Glomerular endothelial cell (primary cell): ENCODE measurements at places on chromosomes 7 and 10.
A peak's percentile ranks its signal among the peaks of the same experiment; 100 is the strongest.

GRCh38 chr10:58517081-58517480, 4.4 kb downstream of the BICC1 start:
- no peak for DNase-seq

DNA sequence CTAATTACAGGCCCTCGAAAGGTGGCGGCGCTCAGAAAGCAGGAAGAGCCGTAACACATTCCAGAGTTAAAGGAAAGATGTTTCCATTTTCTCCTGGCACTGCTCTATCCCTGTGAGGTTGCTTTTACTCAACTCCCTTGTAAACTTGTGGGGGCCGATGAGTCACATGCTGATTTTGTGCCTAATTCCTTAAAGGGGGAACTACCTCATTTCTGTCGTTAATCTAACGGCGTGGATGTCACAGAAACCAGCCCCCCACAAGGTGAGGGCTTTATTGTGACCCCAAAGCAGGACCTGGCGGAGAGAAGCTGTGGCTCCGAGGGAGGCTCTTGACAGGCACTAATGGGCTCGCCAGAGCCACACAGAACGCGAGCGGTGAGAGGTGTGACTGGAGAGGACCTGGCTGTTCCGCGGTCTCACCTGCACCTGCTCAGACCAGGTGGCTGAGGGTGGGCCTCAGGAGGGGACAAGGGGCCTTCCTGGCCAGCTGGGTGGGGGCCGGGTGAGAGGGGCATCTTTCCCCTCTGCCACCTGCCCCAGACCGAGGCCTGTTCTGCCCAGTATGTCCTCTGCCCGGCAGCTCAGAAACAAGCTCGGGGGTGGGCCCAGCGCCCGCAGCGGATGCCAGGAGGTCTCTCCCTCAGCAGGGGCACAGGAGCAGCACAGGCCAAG, 50.9 kb downstream of the CALML3 start:
- DNase-seq: no peak

DNA sequence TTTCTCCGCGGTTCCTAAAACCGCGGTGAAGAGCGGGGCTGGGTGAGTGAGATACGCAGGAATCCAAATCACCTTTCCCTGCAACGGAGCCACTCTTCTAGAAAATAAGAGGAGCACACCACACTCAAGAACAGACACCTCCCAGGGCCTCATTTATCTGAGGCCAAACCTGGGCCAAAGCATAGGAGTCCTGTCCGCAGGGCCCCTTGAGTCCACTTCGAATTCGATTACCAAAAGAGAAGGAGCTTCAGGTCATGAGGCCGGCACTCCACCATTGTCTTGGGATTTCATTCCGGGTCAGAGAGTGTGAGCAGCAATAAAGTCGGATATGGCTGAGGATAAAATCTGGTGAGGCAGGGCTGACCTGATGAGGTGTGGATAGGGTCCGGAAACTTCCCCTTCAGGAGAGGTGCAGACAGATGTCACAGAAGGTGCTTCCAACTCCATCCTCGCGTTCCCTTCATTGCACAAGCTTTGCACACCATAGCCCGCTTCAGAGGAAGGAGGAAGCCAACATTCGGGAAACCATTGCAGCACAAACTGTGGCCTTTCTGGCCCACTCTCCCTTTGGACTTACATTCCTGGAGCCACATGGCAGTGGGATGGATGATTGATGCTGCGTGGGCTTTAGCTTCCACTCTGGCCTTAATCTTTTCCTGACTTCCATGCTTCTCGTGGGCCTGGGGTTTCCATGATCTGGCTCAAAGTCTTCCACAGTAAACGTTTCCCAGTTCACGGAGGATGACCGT, 27.2 kb upstream of the ZNF273 start:
- no peak for DNase-seq

DNA sequence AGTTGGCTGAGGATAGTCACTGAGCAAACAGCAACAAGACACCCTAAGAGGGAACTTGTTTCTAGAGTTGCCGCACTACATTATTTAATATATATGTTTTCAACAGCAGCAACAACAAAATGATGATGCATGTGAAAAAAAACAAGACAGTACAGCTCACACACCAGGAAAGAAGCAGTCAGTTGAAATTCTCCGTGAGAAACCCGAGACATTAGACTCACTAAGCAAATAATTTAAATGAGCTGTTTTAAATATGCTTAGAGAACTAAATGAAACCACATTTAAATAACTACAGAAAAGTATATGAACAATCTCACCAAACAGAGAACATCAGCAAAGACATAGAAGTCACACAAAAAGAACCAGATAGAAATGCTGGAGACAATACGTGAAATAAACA, 426.3 kb upstream of the PFKP start:
- no peak for DNase-seq

DNA sequence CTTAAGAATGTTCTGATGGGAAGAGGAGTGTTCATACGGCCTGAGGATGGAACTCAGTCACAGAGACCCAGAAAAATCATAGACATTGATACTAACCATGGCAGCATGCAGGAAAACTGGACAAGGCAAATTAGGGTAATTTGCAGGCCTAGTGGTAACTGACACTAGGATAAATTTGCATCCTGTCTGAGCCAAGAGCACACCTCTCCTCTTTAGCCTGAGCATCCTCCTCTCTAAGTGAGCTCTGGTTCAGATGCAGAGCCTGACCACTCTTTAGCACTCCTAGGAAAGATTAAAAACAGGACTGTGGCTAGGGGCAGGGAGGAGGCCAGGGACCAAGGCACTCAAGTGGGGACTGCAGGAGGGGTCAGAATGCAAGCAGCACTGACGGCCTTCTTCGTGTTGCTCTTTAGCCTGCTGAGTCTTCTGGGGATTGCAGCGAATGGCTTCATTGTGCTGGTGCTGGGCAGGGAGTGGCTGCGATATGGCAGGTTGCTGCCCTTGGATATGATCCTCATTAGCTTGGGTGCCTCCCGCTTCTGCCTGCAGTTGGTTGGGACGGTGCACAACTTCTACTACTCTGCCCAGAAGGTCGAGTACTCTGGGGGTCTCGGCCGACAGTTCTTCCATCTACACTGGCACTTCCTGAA, at the start of gene TAS2R41:
Gene TAS2R41 (plus strand): TSS at position 373 of the 650 bp plus-strand sequence. CDS start 0 bp downstream, at position 373.
- no peak for DNase-seq

DNA sequence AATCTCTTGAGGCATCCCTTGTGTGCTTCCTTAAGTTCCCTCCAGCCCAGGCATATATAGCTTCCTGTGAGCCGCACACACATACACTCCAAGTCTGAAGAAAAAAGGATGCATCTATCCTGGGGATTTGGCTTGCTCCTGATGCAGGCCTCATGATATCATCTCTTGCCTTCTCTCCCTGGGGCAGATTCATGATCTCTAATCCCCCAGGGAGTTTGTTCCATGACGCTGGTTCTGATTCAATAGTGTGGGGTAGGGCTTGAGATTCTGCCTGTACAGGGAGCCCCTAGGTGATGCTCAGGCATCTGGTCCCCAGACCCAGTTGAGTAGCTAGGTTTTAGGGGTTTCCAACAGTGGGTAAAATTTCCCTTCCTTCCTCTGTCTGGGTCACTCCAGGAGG, 1.5 kb downstream of the PON1 start:
- DNase-seq: no peak

DNA sequence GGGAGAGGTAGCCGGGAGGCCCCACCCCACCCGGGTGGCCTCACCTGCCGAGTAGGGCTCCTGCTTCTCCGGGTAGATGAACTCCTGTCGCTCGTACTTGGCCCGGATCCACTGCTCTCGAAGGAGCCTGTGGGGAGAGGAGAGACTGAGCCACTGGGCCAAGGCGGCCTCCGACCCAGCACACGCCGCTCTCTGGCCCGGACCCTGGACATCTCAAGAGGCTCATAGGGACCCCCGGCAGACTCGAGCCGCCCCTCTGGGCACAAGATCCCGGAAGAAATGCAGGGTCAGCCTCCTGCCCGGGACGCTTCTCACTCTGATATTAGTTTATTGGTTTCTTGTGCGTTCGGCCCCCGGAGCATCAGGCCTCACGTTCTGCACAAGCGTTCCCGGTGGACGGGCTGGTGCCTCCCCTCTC, 34.5 kb downstream of the ADAP1 start:
- DNase-seq: no peak

- DNase-seq: no peak
Observed at GRCh38 chr7:69676247-69676646, 78.0 kb downstream of the AUTS2 start.

GRCh38 chr7:154738216-154738615, 264.7 kb downstream of the PAXIP1 start:
- no peak for DNase-seq

DNA sequence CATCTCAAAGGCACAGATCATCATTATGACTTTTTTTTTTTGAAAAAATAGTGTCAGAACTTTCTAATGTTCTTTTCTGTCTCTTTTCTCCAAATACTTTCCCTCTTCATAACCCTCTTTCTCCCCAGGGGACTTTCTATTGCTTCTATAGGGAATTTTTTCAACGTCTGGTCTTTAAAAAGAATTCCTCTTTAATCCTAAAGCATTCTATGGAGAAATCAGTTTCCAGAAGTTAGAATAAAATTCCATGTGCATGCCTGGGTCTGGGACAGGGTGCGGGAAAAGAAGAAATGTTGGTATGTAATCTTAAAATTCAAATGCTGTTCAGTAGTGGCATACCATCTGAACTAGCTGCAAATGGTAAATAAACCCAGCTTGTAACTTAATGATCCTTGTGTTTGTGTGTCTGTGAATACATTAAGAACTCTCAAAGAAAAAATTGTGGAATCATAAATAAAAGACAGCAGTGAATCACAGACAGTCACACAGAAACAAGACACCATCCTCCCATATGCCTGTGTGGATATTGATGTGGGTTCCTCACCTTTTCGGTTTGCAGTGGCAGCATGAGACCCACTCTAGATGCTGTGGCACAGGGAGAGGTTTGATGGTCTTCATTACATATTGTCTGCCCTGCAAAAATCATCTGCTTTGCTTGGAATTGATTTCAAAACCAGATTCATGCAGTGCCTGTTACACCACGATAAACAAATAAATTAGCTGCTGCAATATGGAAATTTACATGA, 374.7 kb upstream of the NRP1 start:
- DNase-seq: no peak

DNA sequence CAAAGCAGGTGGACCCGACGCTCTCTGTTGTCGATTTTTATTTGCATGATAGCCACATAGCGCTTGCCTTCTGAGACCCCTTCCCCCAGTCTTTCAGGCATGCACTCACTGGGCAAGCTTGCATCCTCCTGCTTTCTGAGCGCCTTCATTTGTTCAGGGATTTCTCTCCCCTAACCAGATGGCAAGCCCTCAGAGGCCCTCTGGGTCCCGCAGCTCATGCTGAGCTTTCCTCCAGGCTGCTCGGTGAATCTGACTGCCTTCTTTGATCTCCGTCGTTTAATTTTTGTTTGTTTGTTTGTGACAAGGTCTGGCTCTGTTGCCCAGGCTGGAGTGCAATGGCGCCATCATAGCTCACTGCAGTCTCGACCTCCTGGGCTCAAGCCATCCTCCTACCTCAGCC, 58.8 kb downstream of the ITIH5 start:
- no peak for DNase-seq

DNA sequence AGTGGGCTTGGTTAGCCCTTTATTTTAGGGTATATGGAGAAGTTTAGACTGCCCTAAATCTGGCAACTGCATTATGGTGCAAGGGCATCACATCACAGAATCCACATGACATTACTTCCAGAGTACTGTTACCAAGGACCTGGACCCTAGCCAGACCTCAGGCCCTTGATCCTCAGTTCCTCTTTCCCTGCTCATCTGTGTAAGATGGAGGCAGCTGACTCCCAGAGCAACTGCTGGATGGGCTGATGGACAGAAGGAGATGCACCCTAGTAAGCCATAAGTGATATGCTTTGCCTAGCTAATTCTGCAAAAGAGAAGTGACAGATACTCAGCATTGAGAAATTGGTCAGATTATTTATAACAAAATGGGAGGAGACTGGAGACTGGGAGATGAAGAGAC, 131.7 kb downstream of the DYNC1I1 start:
- DNase-seq: no peak

DNA sequence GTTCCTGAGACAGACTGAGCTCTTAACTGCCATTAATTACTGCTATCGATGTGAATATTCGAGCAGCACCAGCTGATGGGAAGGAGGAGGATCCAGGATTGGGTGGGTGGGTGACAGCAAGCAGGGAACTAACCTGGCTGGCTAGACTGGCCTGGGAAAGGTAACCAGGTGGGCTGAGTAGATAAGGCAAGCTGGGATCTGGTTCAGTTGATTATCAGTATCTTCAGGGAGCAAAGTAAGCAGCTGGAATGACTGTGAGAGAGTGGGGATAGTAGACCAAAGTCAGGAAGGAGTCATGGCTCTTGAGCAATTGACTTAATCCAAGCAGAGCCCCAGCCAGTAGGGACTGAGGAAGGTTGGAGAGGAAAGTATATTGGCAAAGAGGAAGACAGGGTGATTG, 46.9 kb upstream of the KMT2E start:
- no peak for DNase-seq

DNA sequence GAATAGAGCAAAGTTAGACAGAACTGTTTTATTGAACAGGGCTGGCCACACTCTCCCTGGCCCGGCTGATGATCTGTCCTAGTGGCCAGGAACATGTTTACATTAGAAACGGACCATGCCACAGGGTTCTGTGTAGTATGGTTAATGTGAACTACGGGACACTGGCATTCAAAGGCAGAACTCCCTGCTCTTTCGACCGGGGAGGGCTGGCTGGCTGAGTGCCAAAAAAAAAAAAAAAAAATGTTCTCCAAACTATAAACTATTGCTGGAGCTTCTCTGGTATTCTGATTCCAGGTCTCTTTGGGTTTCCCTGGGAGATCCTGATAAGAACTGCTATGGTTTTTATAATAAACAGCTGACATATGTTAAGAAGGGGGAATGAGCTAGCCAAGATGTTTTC, 1262.6 kb upstream of the SORCS1 start:
- no peak for DNase-seq

- DNase-seq: no peak
Observed at GRCh38 chr10:116720668-116721546, 21.5 kb downstream of the HSPA12A start.

- no peak for DNase-seq
Observed at GRCh38 chr10:103504181-103504783, 10.8 kb downstream of the NEURL1 start.

DNA sequence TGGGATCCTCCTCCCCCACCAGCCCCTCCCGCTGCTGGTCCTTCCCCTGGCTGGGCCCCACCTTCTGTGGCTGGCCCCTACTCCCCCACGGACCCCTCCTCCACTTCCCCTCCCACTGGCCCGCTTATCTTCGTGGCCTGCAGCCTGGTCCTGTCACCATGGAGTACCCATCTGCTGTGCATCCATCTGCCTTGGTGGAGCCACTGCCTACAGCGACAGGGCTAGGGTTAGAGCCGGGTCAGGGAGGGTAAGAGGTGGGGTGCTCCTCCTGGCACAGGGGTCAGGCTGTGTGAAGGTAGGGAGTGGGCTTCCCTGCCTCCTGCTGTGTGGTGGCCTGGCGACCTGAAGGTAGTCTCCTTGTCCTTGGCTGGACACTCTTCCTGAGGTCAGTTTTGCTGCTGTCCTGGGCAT, 5.2 kb downstream of the ADCY1 start:
- no peak for DNase-seq

GRCh38 chr10:114729103-114729659, 71.1 kb upstream of the ABLIM1 start:
- no peak for DNase-seq

- DNase-seq: no peak
Observed at GRCh38 chr10:44834131-44834530, 77.0 kb upstream of the TMEM72 start.

GRCh38 chr10:45437587-45438465, 63.8 kb downstream of the ALOX5 start:
- DNase-seq: no peak

- DNase-seq: peak; percentile 68
Observed at GRCh38 chr7:151459726-151460473, 20.0 kb upstream of the CRYGN start.
